ENCODE measurements at places on chromosomes 1 and 21. TPM values are rescaled to one million over a fixed set of nuclear protein-coding genes. Genes with fewer than 3 reads are reported as not detected.

GRCh38 chr1:114040273-114041015 lies 61.2 kb downstream of the OLFML3 start:
- DNase-seq: no peak

CDK18 gene
- total RNA-seq: 17.4 TPM

ODR4 gene
- 20.2 TPM for total RNA-seq

DNA sequence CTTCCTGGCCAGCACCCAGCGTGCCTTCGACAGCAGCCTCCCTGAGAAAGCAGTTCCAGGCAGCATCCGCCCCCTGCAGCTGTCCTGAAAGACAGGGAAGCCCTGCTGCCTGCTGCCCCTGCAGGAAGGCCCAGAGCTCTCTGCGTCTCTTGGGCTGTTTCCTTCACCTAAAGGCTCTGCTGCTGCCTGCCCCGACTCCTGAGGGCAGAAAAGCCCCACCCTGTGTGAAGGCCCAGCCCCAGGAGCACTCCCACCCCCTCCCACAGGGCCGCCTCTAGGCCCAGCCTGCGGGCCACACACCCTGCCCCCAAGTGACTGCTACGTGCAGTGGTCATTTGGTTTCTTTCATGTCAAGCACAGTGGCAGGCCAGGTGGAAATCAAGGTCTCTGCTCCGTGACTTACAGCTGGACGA lies 12.4 kb downstream of the RIPK4 start:
- DNase-seq: no peak

GRCh38 chr1:6491081-6491449 lies 402 bp downstream of the PLEKHG5 start:
- DNase-seq: peak; percentile 49

ANKRD65 gene
- total RNA-seq: not detected
